ENCODE measurements at places on chromosomes 5 and 9. TPM values are rescaled to one million over a fixed set of nuclear protein-coding genes. Genes with fewer than 3 reads are reported as not detected.

SRA1 gene
- total RNA-seq: 19.2 TPM

PLCXD3 gene
- under 0.01 TPM for total RNA-seq

CDH6 gene
- 10.6 TPM for total RNA-seq

PCA3 gene
- 0.90 TPM for total RNA-seq

GEMIN5 gene
- total RNA-seq: 15.8 TPM

GPRIN1 gene
- 3.1 TPM for total RNA-seq

TMEM252 gene
- total RNA-seq: not detected

GRXCR2 gene
- total RNA-seq: not detected

RPP25L gene
- 18.0 TPM for total RNA-seq

PCDHGA10 gene
- 3.9 TPM for total RNA-seq

RNF180 gene
- 6.4 TPM for total RNA-seq

COL15A1 gene
- total RNA-seq: not detected

SPINK4 gene
- not detected for total RNA-seq

CDH12 gene
- total RNA-seq: not detected

ADAMTS13 gene
- total RNA-seq: 1.3 TPM

BTNL3 gene
- not detected for total RNA-seq

SIT1 gene
- total RNA-seq: not detected

IFNK gene
- not detected for total RNA-seq

PAEP gene
- not detected for total RNA-seq

RUFY1 gene
- 65.0 TPM for total RNA-seq

NSMF gene
- total RNA-seq: 23.6 TPM

SPATA31C2 gene
- total RNA-seq: not detected

CAMK2A gene
- not detected for total RNA-seq

SCGB3A2 gene
- total RNA-seq: not detected

PIP5K1B gene
- under 0.01 TPM for total RNA-seq

MYOZ3 gene
- 0.94 TPM for total RNA-seq

FREM1 gene
- 0.18 TPM for total RNA-seq

FCN1 gene
- total RNA-seq: not detected

CYFIP2 gene
- 18.8 TPM for total RNA-seq

NKD2 gene
- not detected for total RNA-seq

SPATA31C1 gene
- not detected for total RNA-seq

IFNA2 gene
- not detected for total RNA-seq

CTSV gene
- total RNA-seq: 0.54 TPM

PCDHB4 gene
- total RNA-seq: 0.09 TPM

RABL6 gene
- 73.3 TPM for total RNA-seq

MACROH2A1 gene
- total RNA-seq: 164 TPM

TRIO gene
- total RNA-seq: 141 TPM

FSTL4 gene
- total RNA-seq: not detected

ATP10B gene
- total RNA-seq: not detected

KIAA0825 gene
- total RNA-seq: 1.0 TPM

C9orf50 gene
- total RNA-seq: 0.09 TPM

GBA2 gene
- total RNA-seq: 65.8 TPM

CSF1R gene
- total RNA-seq: not detected

CCL28 gene
- total RNA-seq: 0.38 TPM

C5orf63 gene
- 0.63 TPM for total RNA-seq

ZDHHC11 gene
- total RNA-seq: 0.75 TPM

PHYHD1 gene
- 0.27 TPM for total RNA-seq

ISCA1 gene
- total RNA-seq: 18.1 TPM

PCDHB12 gene
- 0.54 TPM for total RNA-seq

TAF9 gene
- 89.0 TPM for total RNA-seq

IL9 gene
- total RNA-seq: not detected

MORN5 gene
- not detected for total RNA-seq

FBN2 gene
- 9.8 TPM for total RNA-seq

TAF1L gene
- total RNA-seq: under 0.01 TPM

FOXD4L5 gene
- total RNA-seq: 0.09 TPM
